ENCODE measurements at places on chromosomes 7 and 10.

DNA sequence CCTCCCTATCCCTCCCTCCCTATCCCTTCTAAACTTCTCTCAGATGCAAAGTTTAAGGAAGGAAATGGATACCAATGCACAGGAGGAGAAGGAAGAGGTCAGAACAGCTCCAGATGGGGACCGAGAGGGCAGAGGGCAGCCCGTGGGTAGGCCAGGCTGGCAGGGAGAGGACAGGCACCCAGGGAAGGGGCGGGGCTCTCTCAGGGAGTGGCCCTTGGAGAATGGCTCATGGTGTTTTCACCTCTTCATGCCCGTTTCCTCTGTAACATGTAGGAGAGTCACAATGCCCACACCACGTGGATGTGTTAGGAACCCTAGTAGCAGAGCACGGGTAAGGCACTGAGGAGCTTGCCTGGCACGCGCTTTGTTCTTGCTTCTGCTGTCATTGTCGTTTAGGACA is 264.5 kb downstream of the CELF2 start:
- no peak for DNase-seq

- no peak for DNase-seq
Measured at GRCh38 chr7:12768948-12769347, 81.5 kb downstream of the ARL4A start.

GRCh38 chr10:3568392-3568791 is 216.6 kb downstream of the KLF6 start:
- DNase-seq, result no peak

- DNase-seq, result no peak
Measured at GRCh38 chr7:128206017-128206746, 34.9 kb upstream of the LEP start.

DNA sequence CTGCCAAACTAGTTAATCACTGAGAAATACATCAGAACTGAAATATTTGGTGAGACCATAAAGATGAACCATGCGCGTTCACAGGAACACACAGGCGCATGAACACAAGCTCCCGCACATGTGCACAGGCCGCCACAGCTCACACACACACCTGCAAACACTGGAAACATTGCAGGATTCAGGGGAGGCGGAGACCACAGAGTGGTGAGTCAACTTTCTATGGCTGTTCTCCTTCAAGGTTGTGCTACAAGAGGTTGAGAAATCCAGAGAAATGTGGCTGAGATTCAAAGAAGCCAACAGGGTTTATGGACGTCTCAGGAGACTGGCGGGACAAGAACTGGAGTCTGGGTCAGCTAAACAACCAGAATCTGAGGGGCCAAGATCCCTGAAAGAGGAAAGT is 17.8 kb downstream of the ESYT2 start:
- DNase-seq, result peak; percentile 39

- no peak for DNase-seq
Measured at GRCh38 chr10:124157271-124157681, 63.9 kb upstream of the CHST15 start.

DNA sequence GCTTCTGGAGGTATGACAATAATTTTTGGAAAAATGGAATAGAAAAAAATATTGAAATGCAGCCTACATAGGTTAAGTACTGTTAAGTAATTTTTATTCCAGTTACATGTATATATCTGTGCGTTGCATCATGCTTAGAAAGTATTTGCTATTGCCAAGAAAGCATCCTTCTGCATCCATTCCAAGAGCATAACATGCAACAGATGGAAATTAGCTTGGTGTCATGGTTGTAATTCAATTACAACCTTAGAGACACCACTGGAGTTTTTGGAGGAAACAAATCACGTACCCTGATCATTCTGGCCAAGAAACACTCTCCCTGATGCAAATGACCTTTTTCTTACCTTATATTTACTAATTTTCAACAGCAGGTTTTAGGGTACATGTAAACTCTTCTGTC is 1.7 kb downstream of the AKR1B1 start:
- no peak for DNase-seq

- peak; percentile 33 for DNase-seq
Measured at GRCh38 chr10:119466655-119467054, 75.9 kb downstream of the RGS10 start.

Data from CD4-positive, alpha-beta T cell treated with Interleukin-6 at 100 ng/mL for 8 hours (primary cell).